ENCODE measurements at places on chromosomes 5 and 9.
A peak's percentile ranks its signal among the peaks of the same experiment; 100 is the strongest.

GRCh38 chr9:109001275-109001676 is 12.0 kb downstream of the CTNNAL1 start:
- no peak for DNase-seq

- no peak for DNase-seq
Observed at GRCh38 chr9:112048924-112049691, 126.0 kb downstream of the SUSD1 start.

GRCh38 chr5:2695200-2695891 is 56.1 kb downstream of the IRX2 start:
- DNase-seq = no peak

- DNase-seq = no peak
Observed at GRCh38 chr9:35538361-35539234, 48.7 kb downstream of the RUSC2 start.

GRCh38 chr5:135215617-135216470 is 181.8 kb upstream of the PITX1 start:
- DNase-seq = no peak

DNA sequence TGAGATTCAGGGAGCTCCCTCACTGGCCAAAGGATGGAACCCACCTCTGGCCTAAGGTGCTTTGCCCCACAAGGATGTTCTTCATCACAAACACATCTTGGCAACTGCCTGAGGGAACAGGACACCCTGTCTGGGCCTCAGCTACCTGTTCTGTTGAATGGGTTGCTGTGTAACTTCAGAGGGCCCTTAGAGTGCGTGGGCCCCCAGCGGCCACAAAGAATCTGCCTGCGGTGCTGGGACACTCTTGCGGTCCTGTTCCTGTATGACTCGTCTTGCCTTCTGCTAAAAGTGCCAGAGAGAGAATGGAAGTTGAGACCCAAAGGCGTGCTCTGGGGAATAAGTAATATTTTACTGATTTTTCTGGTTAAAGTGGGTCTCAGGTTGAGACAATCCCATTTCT is 14.1 kb upstream of the RPL26L1 start:
- DNase-seq = no peak

- DNase-seq = no peak
Observed at GRCh38 chr5:142129446-142130066, 21.0 kb downstream of the NDFIP1 start.

- DNase-seq = no peak
Observed at GRCh38 chr5:124581738-124582560, 164.5 kb downstream of the ZNF608 start.

GRCh38 chr5:78534905-78535200 is 113.7 kb downstream of the LHFPL2 start:
- no peak for DNase-seq

DNA sequence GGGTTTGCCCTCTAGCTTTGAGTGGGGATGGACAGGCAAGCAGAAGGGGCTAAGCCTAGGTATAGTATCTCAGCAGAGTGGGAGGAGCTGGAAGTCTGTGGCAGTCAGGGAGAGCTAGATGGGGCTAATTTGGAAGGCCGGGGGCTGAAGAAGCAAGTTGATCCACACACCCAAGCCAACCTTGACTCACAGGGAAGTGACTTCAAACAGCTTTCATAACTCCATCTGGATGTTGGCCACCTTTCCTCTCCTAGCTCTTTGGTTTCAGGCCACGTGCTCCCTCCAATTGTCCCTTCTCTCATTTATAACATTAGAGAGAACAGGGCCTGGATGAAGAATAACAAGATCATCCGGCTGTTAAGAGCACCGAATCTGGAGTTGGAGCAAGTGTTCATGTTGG is 36.8 kb downstream of the EGR1 start:
- DNase-seq = no peak

DNA sequence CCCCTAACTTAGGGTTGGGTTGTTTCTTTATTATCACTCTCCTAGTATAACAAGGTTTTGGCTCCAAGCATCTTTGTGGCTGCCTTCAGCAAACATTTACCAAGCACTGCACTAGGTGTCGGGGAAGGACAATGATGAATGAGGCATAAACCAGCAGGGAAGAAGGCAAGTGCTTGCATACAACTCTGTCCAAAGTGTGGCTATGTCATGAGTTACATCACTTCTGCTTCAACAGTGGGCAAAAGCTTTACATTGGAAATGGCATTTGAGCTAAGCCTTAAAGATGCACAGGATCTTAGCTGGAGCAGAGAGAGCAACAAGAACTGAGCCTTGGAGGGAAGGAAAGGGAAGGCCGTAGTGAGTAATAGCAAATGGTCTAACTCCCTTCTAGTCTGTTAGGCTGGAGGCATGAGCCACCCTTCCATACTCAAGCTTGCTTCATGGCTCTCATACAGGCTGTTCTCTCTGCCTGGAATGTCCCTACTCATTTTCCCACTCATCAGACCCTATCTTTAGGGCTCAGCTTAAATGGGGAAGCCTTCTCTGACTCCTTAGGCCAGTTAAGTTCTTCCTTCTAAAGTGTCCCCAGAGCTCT is 121.8 kb downstream of the SEMA6A start:
- no peak for DNase-seq

GRCh38 chr9:135701959-135702721 is at the start of gene KCNT1:
Gene KCNT1, plus strand, starts transcription at chr9:135702185. Its CDS starts 74 bp downstream, at chr9:135702259.
- DNase-seq = peak; percentile 19

- no peak for DNase-seq
Observed at GRCh38 chr9:101400120-101400519, 1.5 kb downstream of the ZNF189 start.

All from GDM1 (cell line).